T-helper 1 cell (primary cell): ENCODE measurements at places on chromosomes 5 and 9.
A peak's percentile ranks its signal among the peaks of the same experiment; 100 is the strongest.

DNA sequence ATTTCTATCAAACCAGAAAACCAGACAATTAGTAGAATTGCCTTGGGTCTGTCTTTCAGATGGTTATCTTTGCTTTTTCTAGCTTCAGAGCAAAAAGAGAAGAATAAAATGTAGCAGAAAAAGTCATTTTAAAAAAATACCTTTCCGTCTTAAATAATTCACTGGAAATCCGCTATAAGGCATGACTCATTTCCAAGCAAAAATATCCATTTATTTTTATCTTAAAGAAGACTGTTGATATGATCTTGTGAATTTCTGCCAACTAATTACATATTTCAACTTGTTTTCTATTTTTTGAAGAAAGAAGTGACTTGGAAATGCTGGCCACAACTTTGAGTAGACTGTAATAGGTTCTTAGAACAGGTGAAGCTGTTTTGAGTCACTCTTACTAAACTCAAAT is 83.7 kb downstream of the VCAN start:
- DNase-seq, result no peak

- no peak for DNase-seq
These were observed 251.8 kb downstream of the EFNA5 start for GRCh38 chr5:107418902-107419301.

DNA sequence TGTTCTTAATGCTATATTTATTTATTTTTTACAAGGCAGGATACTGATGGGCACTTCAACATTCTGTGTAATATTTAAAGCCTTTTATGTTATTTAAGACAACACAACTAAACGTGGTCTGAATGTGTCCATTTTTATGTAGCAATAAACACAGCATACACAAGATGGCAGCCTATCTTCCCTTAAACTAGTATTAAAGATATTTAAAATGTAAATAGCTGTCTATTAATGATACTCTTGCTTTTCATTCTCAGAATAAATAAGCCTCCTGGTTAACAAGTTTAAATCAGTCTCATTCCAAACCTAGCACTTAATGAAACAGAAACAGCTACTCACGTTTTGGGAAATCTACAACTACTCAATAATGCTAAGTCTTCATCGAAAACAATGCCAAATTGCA is 315.7 kb downstream of the MCTP1 start:
- no peak for DNase-seq

GRCh38 chr5:67293226-67293625 is 96.6 kb upstream of the CD180 start:
- DNase-seq, result no peak

DNA sequence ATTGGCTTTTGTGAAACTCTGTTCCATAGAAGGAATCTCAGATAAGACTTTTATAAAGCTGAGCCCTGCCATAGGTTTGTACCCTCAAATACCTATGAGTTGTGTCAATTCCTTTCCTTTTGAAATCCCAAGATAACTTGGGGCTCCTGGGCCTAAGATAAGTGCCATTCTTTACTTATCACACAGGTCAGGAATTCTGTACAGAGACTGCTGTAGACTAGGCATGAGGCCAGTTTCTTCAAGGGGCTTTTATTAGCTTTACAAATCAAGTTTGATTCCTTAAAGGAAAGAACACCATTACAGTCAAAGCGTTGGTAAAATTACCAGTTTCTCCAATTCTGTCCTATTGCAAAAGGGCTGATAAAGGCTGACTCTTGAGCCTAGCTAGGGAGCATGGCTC is 39.2 kb downstream of the SHC3 start:
- no peak for DNase-seq

DNA sequence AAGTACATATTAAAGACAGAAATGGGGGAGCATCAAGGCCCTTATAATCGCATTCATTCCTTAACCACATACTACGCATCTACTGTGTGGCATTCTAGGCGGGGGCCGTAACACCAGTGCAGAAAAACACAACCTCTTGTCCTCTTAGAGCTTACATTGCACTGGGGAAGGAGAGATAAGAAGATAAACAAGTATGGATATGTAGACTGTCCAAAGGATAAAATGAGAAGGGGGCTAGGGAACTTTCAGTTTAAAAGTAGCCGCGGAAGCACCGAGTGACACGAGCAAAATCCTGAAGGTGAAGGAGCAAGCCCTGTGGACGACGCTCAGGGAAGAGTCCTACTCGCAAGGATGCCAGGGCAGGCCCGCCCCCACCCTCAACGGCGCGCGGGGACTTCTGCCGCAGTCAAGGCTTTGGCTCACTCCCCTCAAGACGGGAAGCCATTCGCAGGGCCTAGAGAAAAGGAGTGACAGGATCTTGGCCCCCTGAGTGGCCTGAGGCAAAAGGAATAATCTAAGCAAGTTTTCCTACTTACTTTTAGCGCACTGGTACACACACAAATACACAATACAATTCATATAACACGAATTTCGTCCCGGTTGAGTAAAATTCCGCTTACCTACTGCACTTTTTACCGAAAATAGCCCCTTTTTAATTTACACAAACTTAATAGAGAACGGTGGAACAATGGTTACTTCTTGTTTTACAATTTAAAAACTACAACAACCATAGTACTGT is 1.3 kb upstream of the NIPBL start:
- DNase-seq, result peak; percentile 46

DNA sequence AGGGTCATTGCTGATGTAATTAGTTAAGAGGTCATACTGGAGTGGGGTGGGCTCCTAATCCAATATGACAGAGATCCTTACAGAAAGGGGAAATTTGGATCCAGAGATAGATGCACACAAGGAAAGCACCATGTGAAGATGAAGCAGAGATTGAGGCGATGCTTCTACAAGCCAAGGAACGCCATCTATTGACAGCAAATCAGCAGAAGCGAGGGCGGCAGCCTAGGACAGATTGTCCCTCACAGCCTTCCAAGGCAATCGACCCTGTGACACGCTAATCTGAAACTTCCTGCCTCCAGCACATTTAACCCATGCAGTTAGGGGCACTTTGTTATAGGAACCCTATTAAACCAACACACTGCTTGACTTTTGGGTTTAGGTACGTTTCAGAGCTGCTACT is 285.1 kb upstream of the DAP start:
- DNase-seq, result no peak

GRCh38 chr5:109792613-109793012 is 102.9 kb downstream of the MAN2A1 start:
- DNase-seq, result no peak

GRCh38 chr5:72541501-72542225 is 34.5 kb upstream of the ZNF366 start:
- DNase-seq, result no peak

GRCh38 chr9:89532478-89532877 is 34.6 kb upstream of the SEMA4D start:
- DNase-seq, result no peak

GRCh38 chr5:7426284-7426683 is 30.3 kb downstream of the ADCY2 start:
- DNase-seq, result no peak

DNA sequence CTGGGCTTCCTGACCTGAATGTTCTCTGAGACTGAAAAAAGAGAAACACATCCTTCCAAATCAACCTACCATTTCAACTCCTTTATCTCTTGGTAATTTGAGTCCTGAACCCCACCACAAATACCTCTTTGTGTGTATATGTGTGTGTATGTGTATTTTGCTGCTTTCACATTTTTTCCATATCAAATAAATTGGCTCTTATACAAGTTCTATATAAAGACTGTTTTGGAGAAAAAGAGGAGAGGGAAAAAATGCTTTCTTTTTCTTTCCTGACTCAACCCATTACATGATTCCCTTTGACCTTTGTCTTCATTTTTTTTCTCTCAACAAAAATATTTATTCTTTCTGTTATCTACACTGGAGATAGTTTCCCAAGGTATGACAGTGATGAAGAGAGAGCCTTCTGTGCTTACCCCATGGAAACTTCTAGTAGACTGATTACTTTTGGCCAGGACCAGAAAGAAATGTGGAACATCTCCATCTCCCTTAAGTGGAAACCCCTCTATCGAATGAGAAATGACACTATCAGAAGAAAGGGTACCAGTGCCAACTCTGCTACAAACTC is 85.3 kb downstream of the PAPPA start:
- DNase-seq, result no peak

- DNase-seq, result no peak
These were observed 4.7 kb downstream of the MATR3 start for GRCh38 chr5:139298242-139298641.

GRCh38 chr9:95643619-95644018 is 126.8 kb upstream of the PTCH1 start:
- no peak for DNase-seq

GRCh38 chr5:172854451-172854871 is 20.4 kb downstream of the ERGIC1 start:
- DNase-seq, result peak; percentile 10

- DNase-seq, result no peak
These were observed 61.1 kb downstream of the COL23A1 start for GRCh38 chr5:178529080-178529479.

DNA sequence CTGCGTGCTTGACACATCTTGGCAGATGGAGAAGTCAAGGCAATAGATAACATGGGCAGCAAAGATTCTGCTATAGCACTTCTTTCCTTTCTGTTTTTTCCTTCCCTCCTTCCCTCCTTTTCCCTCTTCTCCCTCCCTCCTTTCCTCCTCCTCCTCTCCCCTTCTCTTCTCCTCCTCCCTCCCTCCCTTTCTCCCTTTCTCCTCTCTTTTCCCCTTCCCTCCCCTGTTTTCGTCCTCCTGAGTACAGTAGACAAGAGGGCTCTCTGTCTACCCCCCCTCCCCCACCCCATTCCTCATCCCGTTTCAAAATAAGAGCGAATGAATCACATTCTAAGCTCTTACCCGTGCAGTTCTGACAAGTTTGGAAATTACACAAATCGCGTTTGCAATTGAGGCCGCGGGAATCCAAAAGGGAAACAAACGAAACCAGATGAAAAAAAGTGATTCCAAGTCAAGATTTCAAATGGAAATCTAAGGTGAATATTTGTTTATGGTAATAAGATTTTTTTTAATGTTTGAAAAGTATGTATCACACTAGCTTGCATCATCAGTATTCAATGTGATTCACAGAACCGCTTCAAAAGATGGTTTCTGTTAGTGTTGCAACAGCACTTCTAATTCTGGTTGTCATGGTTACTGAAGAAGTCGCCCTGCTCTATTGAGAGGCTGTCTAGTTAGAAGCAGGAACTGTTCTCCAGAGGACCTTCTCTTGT is 1.3 kb downstream of the NIM1K start:
- no peak for DNase-seq

- no peak for DNase-seq
These were observed 2.6 kb downstream of the TEX10 start for GRCh38 chr9:100350188-100350587.

GRCh38 chr5:116130471-116130870 is 45.6 kb downstream of the COMMD10 start:
- no peak for DNase-seq

DNA sequence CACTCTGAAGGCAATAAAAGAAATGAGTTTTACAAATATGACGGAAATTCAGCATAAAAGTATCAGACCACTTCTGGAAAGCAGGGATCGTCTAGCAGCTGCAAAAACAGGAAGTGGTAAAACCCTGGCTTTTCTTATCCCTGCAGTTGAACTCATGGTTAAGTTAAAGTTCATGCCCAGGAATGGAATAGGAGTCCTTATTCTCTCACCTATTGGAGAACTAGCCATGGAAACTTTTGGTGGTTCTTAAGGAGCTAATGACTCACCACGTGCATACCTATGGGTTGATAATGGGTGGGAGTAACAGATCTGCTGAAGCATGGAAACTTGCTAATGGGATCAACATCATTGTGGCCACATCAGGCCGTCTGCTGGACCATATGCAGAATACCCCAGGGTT is 93.5 kb upstream of the RGMB start:
- DNase-seq, result no peak

DNA sequence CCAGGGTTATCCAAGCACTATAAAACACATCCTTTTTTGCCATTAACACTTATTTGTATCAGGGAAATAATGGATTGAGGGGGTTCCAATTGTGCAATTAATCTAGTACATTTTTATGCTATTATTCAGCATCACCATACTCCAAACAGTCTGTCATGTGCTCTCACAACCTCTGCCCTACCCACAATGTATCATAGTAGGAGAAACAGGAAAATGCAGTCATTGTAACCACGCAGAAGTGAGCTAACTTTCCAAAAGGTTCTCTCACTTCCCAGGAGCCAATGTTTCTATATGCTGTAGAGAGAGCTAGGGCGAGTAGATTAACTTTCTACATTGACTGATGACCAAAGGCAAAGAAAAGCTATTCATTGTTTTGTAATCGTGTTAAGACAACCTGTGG is 29.8 kb downstream of the DAB2 start:
- DNase-seq, result no peak

- no peak for DNase-seq
These were observed 20.3 kb upstream of the FLT4 start for GRCh38 chr5:180669661-180670060.
